ENCODE measurements at places on chromosomes 1 and 21. TPM values are rescaled to one million over a fixed set of nuclear protein-coding genes. Genes with fewer than 3 reads are reported as not detected.

Gene CFAP74
- not detected for total RNA-seq

Gene CNKSR1
- not detected for total RNA-seq

Gene CLIC6
- total RNA-seq: not detected

Gene SLAMF6
- total RNA-seq: not detected

Gene PRRC2C
- 34.0 TPM for total RNA-seq

Gene KCNJ10
- not detected for total RNA-seq

Gene EDARADD
- 1.7 TPM for total RNA-seq

Gene AK5
- total RNA-seq: 17.0 TPM

Gene ATF3
- 3.2 TPM for total RNA-seq

Gene NUP210L
- not detected for total RNA-seq

Gene FMO3
- not detected for total RNA-seq

Gene SPRR2F
- total RNA-seq: not detected

Gene TTC22
- not detected for total RNA-seq

Gene FCRL1
- total RNA-seq: not detected

Gene MYOG
- total RNA-seq: not detected

Gene CLCNKB
- not detected for total RNA-seq

Gene NGF
- not detected for total RNA-seq

Gene CFHR1
- total RNA-seq: 0.29 TPM

Gene OR2T11
- total RNA-seq: not detected

Gene KCNK2
- total RNA-seq: 7.8 TPM

Gene LRRC53
- total RNA-seq: not detected

Gene CCDC30
- total RNA-seq: 0.71 TPM

Gene DNASE2B
- 0.18 TPM for total RNA-seq

Gene KIAA0040
- total RNA-seq: under 0.01 TPM

Gene S100A3
- total RNA-seq: 5.8 TPM

Gene RBBP4
- 93.7 TPM for total RNA-seq

Gene RNF223
- total RNA-seq: not detected

Gene KIAA1614
- 7.3 TPM for total RNA-seq

Gene OR10Z1
- not detected for total RNA-seq

Gene ERVH48-1
- total RNA-seq: not detected

Gene SPRR2E
- not detected for total RNA-seq

Gene CFAP107
- total RNA-seq: not detected

Gene TMOD4
- total RNA-seq: not detected

All from myometrial cell (primary cell).